ENCODE measurements at places on chromosomes 2 and 18.

DNA sequence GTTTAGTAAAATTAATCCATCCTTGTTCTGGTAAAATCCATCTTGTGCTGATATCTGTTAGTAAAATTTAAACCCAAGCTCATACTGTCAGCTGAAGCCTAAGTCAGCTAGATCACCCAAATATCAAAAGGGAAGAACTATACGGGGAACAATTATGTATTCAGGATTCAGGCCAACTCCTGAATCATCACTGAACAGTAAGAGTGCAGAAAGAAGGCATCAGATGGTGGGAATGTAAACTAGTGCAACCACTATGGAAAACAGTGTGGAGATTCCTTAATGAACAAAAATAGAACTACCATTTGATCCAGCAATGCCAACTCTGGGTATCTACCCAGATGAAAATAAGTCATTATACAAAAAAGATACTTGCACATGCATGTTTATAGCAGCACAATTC lies 81.8 kb downstream of the RAPGEF4 start:
- no peaks in the 10 kb centered on the region for H3K27me3 ChIP-seq
- DNase-seq = no peak
- no peak overlapping the region for H3K4me3 ChIP-seq
- no peaks in the 10 kb centered on the region for H3K36me3 ChIP-seq
- no peaks in the 10 kb centered on the region for H3K4me1 ChIP-seq

DNA sequence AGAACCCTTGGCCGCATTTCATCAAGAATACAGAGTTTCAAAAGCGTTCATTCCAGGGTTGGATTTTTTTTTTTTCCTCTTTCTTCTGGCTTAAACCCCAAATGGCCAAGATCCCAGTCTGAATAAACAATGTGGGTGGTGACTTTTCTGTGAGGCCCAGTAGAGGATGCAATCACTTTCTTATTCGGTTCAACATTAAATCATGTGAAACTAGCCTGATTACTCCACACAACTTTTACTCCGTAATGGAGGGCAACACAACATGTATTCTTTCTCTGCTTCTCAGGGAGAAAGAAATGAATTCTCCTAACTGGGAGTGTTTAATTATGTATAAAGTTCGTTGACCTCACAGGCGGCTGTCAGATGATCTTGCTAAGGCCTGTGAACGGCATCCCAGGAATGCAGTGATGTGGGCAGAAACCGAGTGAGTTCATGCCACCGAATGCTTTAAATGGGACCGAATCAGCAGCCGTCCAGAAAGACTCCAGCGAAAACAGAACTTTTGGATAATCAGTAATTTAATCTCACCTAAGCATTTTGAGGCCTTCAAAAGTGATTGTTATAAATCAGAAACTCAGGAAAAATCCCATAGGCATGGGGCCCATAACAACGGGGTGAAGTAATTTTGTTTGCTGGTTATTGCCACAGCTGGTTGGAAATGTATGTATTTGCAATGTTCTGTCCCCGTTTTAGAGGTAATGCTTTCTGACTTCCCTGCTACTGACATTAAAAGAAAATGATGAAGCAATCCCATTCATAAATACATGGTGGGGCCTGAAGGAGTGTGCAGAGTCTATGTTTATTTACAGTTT lies 81.5 kb downstream of the BCL2 start:
- peak overlapping the region; percentile 84 for H3K27ac ChIP-seq
- H3K4me1 ChIP-seq = no peaks in the 10 kb centered on the region
- no peak overlapping the region for H3K4me3 ChIP-seq
- peak; percentile 56 for DNase-seq

DNA sequence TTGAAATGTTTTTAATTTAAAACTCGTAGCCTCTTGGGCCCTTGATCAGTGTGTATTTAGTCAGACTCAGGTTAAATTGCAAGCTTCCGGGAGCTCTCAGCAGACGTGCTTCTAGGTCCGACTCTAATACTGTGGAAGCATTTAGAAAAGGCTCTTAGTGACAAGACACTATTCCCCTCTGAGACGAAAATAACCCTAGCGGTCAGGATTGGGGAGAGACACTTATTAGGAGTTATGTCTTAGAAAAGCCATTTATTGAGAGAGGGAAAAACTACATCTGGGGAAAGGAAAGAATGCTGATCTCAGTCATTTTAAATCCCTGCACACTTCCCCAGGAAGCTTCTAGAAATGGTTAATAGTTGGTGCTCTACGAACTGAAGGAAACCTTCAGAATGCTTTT lies 110.5 kb upstream of the NCK2 start:
- H3K27ac ChIP-seq = no peak overlapping the region
- H3K4me3 ChIP-seq = no peak overlapping the region
- H3K4me1 ChIP-seq = no peaks in the 10 kb centered on the region
- no peaks in the 10 kb centered on the region for H3K36me3 ChIP-seq

DNA sequence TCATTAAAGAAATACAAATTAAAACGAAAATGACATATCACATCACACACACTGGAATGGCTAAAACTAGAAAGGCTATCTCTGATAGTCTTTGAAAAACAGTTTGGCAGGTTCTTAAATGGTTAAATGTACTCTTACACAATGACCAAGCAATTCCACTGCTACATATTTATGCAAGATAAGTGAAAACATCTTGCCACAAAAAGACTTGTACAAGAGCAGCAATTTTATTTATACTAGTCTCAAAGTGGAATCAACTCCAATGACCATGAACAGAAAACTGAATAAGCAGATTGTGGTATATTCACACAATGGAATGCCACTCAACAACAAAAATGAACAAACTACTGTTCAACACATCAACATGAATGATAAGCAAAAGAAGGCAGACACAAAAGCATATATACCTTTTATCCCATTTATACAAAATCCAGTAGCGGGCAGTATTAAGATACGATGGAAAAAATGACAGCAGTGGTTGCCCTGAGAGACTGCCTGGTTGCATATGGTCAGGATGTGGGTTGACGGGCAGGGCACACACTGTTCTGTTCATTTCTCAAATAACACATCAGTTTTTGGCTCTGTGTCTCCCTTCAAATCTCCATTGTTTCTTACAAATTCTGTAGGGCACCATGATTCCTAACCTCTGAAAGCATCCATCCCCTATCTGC lies 25.4 kb downstream of the SP100 start:
- no peak for DNase-seq
- no peaks in the 10 kb centered on the region for H3K36me3 ChIP-seq
- no peak overlapping the region for H3K4me3 ChIP-seq
- H3K27me3 ChIP-seq = no peaks in the 10 kb centered on the region
- H3K4me1 ChIP-seq = no peaks in the 10 kb centered on the region

DNA sequence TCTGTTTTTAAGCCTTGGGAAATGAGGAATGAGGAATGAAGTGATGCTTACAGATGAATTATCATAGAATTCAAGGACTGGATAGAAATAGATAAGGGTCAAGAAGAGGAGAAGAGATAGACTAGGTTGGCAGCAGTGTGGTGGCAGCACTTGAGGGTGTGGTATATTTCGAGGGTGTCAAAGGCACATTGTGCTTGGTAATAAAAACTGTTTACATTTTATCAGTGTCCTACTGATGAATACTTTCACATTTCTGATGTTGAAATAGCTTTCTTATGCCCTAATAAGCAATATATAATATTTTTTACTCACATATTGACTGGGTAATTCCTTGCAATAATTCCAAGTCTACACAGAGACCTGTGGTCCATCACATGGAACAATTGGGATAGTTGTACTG lies 3.4 kb downstream of the TFPI start:
- no peaks in the 10 kb centered on the region for H3K4me1 ChIP-seq
- DNase-seq = no peak
- H3K36me3 ChIP-seq = no peaks in the 10 kb centered on the region
- H3K4me3 ChIP-seq = no peak overlapping the region
- no peaks in the 10 kb centered on the region for H3K27me3 ChIP-seq
- H3K27ac ChIP-seq = no peak overlapping the region

All from prostate gland (tissue), 2 donors.